ENCODE measurements at places on chromosomes 7 and 10. TPM values are rescaled to one million over a fixed set of nuclear protein-coding genes. Genes with fewer than 3 reads are reported as not detected.

DNA sequence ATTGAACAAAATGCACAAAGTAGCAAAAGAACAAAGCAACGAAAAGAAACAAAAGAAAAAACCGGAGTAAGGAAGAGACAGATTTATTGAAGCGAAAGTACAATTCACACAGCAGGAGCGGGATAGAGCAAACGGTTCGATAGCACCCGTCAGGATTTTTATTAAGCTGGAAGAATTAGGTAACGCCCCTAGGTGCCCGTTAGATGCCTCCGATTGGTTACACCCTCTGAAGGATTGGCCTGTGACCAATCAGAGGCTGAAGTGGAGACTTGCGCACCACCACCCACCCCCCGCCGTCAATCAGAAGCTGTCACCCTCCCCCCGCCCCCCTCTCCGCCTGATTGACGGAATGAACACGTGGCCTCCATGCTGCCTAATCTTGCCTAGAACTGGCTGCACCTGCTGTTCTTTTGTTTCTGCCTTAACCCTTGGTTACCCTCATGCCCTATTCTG, 16.8 kb downstream of the OCM2 start:
- no peak for DNase-seq

DNA sequence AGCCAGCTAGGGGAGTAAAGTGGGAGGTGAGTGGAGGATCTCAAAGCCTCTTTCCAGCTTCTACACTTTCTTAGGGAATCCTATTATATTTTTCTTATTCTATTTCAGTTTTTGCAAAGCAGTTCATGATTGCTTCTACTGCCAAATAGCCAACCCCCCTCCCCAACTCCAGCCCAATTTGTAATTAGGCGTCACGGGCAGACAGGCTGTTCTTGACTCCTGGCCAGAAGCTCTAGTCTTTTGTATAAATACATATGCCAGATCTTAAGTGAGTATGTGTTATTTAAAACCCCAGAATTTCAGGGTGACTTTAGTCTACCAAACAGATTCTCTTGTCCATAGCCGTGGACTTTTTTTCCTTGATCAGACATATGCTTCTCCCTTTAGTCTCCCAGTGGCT, 255.2 kb downstream of the BUB3 start:
- DNase-seq: no peak

GRCh38 chr10:101619983-101620382, 31.9 kb downstream of the DPCD start:
- DNase-seq: no peak

DNA sequence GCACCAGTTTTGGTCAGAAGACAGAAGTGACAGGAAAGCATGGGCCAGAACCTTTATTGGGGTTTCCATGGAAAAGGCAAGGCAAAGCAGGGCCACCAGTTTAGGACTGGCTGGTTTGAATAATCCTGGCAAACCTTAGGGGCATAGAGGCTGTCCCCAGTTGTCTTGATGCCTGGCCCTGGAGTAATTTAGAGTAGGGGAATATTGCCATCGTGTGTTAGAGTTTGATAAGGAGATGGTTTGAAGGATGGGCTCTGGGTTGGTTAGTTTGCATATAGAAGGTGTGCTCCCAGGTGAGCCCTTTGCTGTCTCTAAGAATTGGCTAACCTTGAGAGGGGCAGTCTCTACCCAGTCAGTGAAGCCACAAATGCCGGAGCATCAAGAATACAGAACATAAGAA, 79.6 kb downstream of the ZNF777 start:
- DNase-seq: no peak

GRCh38 chr10:69831231-69831855, 29.6 kb downstream of the COL13A1 start:
- no peak for DNase-seq

DNA sequence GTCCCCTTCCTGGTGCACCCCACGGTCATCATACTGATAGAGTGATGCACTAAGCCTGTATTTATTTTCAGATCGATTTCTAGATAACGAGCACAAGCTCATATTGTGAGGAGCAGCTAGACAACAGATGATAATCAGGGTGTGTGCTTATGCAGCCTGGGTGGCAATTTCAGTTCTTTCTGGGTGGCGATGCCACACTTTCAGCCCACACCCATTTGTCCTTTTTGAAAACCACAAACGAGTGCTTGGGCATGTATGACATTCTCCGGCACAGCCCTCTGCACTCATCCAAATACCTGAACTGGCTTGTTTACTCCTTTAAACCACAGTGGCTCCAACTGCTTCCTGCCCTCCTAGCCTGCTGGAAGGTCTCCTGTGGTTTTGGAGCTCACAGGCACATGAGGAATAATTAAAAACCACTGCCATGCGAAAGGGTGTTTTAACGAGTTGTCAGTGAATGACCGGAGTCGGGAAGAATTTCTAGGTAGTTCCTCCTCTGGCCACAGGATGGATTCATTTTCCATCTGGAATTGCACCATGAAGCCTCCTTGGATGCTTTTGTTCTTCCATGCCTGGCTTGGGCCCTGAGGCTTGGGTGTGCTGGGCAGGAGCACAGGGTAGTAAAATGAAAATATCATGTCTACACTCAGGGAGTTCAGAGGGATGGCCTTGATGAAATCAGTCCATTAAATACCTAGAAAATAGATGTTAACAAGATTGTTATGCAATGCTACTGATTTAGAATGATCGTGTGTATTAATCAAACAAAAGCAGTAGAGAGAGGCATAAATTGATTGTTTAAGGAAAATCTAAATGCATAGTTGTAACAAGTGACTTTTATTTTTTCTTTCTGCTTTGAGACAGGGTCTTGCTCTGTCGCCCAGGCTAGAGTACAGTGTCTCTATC, 52.4 kb upstream of the ITGB1 start:
- DNase-seq: no peak

GRCh38 chr7:11960621-11961020, 128.6 kb upstream of the THSD7A start:
- DNase-seq: no peak

Gene HOGA1
- total RNA-seq: 27.8 TPM

Gene OR2A1
- total RNA-seq: 0.84 TPM

DNA sequence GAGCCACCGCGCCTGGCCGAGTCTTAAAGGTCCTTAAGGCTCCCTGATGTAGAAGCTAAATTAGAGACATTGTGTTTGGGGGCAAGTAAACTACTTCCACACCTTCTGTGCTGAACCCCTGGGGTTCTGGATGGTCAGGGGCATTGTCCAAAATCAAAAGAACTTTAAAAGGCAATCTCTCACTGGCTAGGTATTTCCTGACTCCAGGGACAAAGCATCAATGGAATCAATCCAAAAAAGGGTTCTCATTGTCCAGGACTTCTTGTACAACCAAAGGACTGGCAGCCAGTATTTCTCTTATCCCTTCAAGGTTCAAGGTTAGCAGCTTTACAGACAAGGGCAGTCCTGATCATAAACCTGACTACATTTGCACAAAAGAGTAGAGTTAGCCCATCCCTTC, 24.0 kb downstream of the SRPK2 start:
- DNase-seq: no peak

DNA sequence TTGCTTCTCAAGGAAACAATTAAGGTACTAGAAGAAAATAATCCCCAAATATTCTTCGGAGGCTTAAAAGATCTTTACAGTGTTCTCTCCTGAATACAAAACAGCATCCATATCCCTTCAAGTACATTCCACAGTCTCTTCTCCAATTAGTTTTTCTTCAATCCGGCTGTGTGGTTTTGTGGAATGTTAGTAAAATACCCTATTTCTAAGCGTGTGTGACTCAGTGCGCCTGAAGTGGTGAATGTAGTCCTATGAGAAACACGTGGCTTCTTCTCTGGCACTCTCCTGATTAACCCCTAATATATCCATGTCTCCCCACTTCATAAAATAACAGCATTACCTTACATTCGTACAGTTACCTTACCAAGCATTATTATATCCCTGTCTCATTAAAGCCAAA, 570.2 kb downstream of the ARL4A start:
- DNase-seq: no peak

DNA sequence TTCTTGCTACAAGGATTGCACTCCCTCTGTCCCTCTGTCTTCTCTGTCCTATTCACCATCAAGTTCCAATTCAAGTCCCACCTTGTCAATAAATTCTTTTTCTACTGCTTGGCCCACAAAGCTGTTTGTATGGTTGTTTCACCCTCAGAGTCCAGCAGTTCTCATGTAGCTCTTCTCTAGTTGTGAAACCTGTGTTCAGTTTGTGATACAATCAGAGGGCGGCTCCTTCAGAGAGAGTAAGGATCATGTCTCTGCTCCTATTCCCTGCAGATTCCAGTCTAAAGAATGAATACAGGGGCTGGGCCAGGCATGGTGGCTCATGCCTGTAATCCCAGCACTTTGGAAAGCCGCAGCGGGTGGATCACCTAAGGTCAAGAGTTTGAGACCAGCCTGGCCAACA, 126.6 kb upstream of the BET1 start:
- DNase-seq: no peak

DNA sequence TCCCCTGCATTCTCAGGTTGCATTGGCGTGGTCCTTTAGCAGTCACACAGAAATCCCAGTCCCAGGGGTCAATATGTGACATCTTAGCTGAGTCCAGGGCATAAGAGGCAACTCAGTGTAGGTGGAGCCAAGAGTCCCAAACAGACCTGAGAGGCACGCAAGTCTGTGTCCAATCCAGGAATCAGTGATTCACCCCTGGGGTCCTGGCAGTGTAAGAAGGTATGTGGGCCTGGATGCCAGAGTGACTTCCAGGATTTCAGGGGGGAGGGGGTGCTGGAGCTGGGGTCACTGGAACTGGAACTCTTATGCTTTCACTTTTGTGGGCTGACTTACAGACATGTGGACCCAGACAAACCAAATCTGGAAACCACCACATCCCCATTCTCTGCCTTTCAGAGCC, 26.8 kb downstream of the FRMPD2 start:
- no peak for DNase-seq

DNA sequence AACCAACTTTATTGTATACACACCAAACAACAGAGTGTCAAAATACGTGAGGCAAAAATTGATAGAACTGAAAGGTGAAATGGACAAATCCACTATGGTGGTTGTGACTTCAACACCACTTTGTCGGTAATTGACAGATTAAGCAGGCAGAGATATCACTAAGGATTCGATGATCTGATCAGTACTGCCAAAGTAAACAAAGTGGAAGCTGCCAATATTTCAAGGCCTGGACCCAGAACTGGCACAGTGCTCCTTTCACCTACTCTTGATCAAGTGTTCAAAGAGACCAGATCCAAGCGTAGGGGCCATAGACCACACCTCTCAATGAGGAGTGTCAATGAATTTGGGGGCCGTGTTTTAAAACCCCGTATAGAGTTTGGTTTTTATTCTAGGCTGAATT, 167.0 kb downstream of the CDK14 start:
- DNase-seq: no peak

- DNase-seq: no peak
Observed at GRCh38 chr7:146654048-146654447, 537.4 kb downstream of the CNTNAP2 start.

DNA sequence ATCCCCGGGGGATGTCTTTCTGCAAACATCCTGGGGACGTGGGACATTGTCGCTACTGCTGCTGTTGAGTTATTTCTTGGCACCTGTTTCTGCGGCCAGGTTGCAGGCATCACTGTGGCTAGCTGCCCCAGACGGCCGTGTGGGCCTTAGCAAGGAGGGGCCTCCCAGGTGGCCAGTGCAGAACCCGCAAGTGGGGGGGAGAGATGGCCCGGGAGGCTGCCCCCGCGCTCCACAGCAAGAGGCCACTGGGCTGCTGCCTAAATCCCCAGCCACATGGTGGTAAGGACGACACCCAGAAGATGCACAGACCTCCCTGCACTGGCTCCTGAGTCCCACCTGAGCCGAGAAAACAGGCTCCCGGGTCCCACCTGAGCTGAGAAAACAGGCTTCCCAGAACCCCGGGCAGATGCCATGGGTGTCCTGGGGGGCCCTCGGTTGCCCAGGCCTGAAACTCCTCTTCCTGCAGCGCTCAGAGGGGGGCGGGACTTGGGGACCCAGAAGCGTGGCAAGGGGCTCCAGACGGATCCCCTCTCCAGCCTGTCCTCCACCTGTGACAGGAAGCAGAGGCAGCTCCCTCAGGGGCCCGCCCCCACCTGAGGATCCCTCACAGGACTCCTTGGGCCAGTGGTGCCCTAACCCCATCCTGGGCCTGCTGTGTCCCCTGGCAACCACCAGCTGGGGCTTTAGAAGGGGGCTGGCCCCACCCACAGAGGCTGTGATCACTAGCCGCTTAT, 952 bp upstream of the MAFK start:
- no peak for DNase-seq

DNA sequence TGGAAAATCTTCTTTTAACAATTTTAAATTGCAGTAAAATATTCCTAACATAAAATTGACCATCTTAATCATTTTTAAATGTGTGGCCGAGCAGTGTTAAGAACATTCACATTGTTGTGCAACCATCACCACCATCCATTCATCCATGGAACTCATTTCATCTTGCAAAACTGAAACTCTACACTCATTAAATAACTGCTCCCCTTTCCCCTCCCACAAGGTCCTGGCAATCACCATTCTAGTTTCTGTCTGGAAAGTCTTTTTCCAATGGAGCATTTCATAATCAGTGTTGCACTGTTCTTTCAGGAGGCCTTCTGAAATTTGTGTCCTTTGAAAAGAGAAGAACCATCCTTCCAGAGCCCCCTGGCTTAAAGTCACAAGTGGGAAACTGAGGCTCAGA, 233.1 kb downstream of the PLXNA4 start:
- no peak for DNase-seq

DNA sequence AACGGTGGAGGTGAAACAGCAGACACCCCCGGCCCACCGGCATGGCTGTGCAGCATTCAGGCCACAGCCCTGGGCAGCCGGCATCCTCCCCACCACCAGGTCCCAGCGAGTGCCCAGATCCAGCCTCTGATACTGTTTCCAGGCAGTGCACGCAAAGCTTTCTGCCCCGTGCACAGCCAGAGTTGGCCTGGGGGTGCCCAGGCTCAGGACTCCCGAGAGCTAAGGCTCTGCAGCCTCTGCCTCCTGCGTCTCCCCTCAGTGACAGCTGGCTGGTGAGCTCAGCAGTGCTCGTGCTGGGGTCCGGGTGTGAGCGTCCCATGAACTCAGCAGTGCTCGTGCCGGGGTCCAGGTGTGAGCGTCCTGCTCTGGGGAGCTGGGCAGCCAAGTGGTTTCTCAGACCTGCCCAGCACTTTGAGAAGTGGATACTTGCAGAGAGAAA, 65.4 kb downstream of the CFAP46 start:
- no peak for DNase-seq

DNA sequence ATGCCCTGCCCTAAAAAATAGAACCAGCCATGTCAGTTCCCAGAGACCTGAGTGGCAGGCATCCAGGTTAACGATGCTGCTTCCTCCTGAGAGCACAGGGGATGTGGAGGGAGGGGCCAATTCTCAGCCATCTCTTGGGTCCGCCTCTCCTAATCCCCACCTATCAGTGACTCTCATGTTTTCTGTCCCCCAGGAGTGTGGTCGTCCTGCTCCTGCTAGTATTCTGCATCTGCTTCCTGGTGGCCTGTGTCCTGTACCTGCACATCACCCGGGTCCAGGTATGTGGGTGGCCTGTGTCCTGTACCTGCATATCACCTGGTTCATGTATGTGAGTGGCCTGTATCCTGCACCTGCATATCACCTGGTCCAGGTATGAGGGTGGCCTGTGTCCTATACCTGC, 105.3 kb downstream of the ADCY1 start:
- DNase-seq: no peak

DNA sequence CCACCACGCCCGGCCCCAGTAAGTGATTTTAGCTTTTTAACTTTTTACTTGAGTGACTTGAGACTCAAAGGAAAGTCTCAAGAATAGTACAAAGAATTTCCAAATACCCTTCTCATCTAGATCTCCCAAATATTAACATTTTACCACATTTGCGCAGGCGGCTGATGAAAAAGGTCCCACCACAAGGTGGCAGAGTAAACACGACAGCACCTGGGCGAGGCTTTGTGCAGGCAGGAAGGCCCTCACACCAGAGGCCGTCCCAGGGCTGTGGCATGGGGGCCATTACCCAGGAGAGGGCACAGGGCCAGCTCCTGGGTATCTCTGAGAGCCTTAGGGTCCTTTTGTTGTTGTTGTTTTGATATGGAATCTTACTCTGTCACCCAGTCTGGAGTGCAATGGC, 50.0 kb upstream of the WIPI2 start:
- DNase-seq: no peak
